Right renal pelvis (tissue), 4 donors: ENCODE measurements at places on chromosomes 6 and 20.

GRCh38 chr6:74197310-74197709 lies 501.3 kb downstream of the CD109 start:
- no peak for DNase-seq

GRCh38 chr20:1861996-1862662 lies 33.1 kb upstream of the SIRPA start:
- no peak for DNase-seq

- no peak for DNase-seq
These were observed 998.6 kb upstream of the FLRT3 start for GRCh38 chr20:15336011-15336410.

DNA sequence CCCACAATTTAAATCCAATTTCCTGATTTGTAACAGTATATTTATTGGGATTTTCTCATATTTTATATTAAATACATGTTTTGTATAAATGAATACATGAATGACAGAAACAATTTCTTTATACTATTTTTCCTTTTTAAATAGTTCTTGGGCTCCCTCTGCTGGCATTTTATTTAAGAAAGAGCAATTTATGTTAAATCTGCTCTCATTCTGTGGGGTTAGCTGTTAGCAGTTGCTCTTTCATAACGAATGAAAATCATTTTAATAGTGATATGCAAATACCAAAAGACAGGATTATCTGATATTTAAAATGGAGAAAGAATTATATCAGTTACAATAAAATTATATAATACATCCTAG lies 118.3 kb downstream of the RALGAPA2 start:
- peak; percentile 18 for DNase-seq

DNA sequence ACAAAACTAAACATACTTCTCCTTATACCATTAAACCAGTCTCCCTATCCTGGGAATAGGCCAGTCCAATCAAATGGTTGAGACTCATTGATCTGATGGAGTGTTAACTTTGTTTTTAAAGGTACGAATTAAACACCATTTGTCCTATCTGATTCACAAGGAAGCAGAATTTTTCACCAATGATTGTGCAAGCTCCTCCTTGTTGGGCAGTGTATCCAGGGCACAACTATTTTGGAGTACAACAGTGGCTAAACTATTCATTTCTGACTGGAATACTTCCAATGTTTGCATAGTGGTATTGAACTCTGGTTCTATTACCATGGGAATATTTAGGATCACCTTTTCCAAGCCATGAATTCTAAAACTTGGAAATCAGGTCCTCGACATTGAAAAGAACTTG lies 5.4 kb upstream of the PPP1R3G start:
- no peak for DNase-seq

DNA sequence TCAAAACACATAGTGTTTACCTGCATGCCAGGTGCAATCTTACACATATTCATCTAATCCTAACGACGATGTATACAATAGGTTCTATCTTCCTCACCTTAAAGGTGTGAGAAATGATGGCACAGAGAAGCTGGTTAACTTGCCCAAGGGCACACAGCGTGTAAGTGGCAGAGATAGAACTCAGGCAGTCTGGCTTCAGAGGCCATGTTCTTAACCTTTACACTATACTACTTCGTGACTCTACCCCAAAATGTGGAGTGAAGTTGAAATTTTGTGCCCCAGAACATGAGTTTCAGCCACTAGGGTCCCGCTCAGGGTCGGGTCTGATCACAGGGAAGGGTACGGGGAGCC lies 584 bp downstream of the VPS52 start:
- DNase-seq, result no peak

GRCh38 chr6:151425561-151425960 lies 26.4 kb downstream of the RMND1 start:
- no peak for DNase-seq
